Germinal center (tissue), 1 donor: ENCODE measurements at places on chromosomes 4 and X.
A peak's percentile ranks its signal among the peaks of the same experiment; 100 is the strongest.

DNA sequence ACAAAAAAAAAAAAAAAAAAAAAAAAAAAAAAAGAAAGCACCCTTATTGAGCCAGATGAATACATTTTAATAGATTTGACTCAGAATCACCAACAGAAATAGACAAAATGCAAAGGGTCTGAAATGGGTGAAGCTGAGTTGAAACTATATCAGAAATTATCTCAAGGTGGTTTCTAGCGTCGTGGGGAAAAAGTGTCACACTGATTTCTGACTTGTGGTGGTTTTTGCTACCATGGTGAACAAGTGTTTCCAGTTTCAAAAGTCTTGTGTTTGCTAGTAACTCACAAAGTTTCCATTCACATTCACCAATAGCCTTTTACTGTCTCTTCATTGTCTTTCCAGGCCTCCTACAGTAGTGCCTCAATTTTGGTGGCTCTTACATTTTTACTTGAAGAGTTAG lies 135.5 kb downstream of the ARHGAP24 start:
- DNase-seq: no peak

- DNase-seq: no peak
These were observed 270.7 kb downstream of the GRXCR1 start for GRCh38 chr4:43163101-43163792.

DNA sequence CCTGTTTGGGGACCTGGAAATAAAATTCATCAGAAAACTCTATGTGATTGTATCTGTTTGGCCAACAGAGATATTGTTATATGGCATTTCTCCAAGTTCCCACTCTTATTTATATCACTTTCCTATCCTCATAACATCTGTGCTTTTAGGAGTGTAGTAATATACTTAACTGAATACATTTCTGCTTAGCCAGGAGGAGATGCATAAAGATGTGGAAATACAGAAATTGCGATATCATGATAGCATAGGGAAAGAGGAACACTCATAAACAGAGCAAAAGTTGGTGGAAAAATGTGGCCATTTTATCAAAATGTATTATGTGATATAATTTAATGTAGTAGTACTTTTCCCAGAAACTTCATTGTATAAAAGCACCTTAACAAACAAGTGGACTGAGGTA lies 46.1 kb upstream of the TSPAN7 start:
- no peak for DNase-seq

GRCh38 chr4:108087293-108087967 lies 81.3 kb downstream of the LEF1 start:
- no peak for DNase-seq

GRCh38 chr4:78876568-78877320 lies 62.5 kb downstream of the PAQR3 start:
- no peak for DNase-seq

DNA sequence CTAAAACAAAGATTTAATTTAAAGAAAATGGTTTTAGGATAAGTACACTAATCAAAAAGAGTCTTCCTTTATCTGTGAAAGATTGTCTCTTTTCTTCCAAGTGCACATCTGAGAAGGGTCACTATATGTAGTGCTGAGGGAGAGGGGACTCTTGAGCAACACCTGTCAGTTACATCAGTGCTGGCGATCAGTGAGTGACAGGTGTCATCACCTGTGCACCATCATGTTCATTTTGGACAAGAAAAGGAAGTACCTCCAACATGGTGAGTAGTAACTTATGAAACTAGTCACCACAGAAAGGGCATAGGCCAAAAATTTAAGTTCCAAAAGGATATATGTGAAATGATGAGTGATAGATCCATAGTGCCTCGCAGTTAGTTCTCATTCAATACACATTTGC lies 55.7 kb downstream of the MCUB start:
- DNase-seq: no peak

DNA sequence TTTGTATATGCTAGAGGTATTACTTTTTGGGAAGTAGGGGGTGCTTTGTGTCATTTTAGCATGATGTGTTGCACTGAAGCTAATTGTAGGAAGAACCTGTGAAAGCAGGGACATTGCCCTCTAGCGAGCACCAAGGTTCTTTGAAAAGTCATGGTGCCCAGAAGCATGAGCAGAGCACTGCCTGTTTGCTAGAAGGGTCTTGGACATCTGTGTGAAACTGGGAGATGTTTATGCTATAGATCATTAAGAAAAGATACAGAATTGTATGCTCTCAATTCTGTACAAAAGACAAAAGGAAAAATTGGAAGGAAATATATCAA lies 14.7 kb downstream of the GRPR start:
- DNase-seq: peak; percentile 8

- peak; percentile 24 for DNase-seq
These were observed 114.4 kb downstream of the GLRA3 start for GRCh38 chr4:174714393-174715211.

GRCh38 chr4:36841583-36842326 lies 402.8 kb upstream of the NWD2 start:
- peak; percentile 8 for DNase-seq

DNA sequence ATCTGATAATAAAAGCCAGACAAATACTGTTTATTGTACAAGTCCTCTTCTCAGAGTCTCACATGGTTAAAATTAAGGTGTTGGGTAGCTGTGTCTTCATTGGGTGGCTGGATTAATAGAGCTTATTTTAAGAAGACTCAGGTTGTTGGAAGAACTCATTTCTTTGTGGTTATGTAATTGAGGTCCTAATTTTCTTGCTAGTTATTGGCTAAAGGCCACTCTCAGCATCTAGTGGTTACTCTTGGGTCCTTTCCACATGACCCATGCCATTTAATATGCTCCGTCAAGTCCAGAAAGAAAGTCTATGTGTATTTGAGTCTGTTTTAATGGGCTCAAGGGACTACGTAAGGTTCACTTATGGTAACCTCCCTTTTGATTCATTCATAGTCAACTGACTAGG lies 1668.6 kb upstream of the AGA start:
- DNase-seq: no peak

- no peak for DNase-seq
These were observed 149.4 kb upstream of the KLF3 start for GRCh38 chr4:38514465-38515146.

- no peak for DNase-seq
These were observed 25.8 kb upstream of the VEGFC start for GRCh38 chr4:176818531-176818930.
